ENCODE measurements at places on chromosomes 7 and 10.

GRCh38 chr10:74683621-74684364 is 142.6 kb upstream of the KAT6B start:
- no peak for DNase-seq

DNA sequence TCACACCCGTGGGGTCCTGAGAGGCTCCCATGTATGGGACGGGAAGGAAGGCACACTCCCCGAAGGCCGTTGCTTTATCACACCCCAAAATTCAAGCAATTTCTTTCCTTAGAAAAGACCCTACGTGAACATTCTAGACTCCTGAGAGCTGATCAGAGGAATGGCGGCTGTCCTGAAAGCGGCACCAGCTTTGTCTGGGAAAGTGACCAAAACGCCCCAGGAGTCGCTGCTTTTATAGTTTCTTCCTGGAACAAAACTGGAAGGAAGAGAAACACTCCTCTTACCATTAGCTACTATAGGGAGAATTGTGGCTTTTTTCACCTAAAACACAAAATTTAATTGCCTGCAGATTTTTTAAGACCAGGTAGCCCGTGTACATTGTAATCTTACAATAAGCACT is 261.8 kb upstream of the RNF32 start:
- DNase-seq, result no peak

GRCh38 chr7:150400008-150400787 is 21.1 kb downstream of the ZNF775 start:
- DNase-seq, result no peak

DNA sequence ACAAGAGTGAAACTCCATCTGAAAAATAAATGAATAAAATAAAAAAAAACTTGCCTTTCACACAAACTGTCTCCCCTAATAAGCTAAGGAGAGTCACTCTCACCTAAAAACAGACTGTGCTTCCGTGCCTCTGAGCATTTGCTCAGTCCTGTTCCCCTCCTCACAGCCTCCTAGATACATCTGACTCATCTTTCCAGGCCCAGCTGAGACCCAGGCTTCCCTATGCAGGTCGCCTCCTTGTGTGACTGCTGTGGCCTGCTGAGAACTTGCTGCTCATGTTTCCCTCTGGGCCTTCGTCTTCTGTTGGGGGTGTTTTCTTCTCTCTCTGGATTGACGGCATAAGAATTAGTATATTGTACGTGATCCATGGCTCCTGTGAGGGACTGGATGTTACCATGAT is 777.7 kb downstream of the LRMDA start:
- no peak for DNase-seq

- DNase-seq, result no peak
These were observed 28.0 kb downstream of the CHST12 start for GRCh38 chr7:2431260-2431867.

GRCh38 chr10:124605856-124606812 is 138.0 kb downstream of the FAM53B start:
- no peak for DNase-seq

DNA sequence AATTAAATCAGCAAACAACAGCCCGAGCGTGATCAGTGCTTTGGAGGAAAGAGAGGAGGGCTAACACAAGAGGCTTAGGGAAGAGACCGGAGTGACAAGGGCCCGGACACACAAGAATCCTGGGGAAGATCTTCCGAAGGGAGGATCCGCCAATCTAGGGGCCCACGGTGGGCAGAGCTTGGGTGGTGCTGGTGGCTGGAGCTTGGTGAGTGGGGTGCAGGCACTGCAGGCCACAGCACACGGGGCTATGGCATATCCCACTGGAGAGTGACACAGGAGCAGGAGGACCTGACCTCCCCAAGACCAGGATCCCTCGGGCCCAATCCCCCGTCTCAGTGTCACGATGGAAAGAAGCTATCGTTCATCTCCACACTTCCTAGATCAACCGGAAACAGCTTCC is 471.3 kb upstream of the FOXK1 start:
- DNase-seq, result no peak

DNA sequence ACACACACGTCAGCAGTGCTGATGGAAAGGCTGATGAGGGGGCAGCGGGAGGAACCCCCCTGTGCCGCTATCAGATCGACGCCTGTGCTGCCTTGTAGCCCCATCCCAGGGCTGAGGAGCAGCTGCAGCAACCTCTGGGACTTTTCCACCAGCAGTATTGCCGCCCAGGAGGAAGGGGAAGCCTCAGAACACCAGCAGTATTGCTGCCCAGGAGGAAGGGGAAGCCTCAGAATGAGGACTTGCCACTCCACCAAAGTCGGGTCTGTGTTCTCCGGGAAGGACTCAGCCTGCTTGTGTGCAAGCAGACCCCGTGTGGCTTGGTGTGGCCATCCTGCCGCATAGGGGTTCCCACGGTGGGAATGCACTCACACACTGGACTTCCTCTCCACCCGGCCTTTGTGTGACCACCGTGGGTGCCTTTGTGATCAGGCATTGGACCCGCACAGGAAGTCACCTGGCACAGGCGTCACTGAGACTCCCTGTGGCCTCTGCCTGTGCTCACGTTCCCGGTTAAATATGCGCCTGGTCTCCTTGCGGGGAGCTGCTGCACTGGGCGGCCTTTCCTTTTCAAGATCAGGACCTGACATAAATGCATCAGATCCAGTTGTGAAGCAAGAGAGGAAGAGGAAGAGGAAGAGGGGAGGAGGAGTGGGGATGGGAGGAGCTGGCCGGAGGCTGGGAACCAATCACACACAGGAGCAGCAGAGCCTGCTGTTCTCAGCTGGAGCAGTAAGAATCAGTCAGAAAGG is 248.5 kb downstream of the DNAJB6 start:
- no peak for DNase-seq

- DNase-seq, result no peak
These were observed 9.0 kb upstream of the SMNDC1 start for GRCh38 chr10:110313674-110314073.

GRCh38 chr10:124287071-124287685 is 131.5 kb downstream of the OAT start:
- DNase-seq, result no peak

GRCh38 chr7:135980665-135981180 is 3.6 kb upstream of the MTPN start:
- peak; percentile 20 for DNase-seq

GRCh38 chr10:107740962-107741690 is 576.6 kb upstream of the SORCS1 start:
- DNase-seq, result no peak

DNA sequence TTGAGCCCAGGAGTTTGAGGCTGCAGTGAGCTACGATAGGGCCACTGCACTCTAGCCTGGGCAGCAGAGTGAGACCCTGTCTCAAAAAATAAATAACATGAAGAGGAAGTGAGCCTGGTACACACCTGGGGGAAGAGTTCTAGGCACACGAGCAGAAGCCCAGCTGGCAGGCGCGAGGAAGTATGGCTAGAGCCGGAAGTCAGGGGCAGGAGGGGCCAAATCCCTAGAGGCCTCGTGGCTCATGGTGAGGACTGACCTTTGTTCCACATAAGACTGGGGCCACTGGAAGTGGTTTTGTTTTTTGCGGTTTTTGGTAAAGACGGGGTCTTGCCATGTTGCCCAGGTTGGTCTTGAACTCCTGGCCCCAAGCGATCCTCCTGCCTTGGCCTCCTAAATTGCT is 117.6 kb downstream of the HIP1 start:
- no peak for DNase-seq

- DNase-seq, result no peak
These were observed 123.2 kb downstream of the HERPUD2 start for GRCh38 chr7:35571611-35572240.

GRCh38 chr7:150982351-150982750 is 4.2 kb upstream of the KCNH2 start:
- no peak for DNase-seq

DNA sequence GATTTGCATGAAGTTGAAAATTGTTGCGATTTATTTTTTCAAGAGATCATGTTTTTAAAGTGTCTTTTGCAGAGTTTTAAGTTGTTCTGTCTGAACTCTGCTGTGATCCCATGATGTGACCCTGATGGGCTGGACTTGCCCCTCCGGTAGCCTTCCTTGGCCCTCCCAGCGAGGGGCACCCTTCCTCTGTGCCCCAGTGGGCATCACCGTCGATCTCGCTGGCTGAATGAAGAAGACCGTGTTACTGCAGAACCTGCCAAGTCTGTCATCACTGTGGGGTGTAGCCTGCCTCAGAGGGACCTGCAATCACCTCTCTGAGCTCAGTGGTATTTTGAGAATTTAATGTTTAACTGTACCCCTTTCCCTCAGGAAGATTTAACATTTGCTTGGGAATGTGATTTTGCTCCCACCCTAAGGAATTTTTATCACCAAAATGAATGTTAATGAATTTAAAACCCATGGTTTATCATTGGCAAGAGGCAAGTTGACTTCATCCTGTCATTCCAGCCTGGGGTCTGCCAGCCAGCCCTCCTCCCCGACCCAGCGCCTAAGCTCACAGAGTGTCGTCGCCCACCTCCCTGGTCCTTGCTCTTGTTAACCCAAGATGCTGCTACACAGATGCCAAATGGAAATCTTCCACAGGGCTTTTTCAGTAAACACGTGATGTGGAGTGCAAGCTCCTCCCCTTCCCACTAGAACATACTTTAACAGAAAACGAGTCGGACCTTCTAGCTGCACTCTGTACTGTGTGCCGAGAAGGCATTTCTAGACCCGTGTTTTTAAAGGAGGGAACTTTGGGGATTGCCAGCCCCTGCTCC is 115.4 kb downstream of the NT5C2 start:
- no peak for DNase-seq

GRCh38 chr10:116170815-116171250 is 102.2 kb downstream of the GFRA1 start:
- DNase-seq, result no peak

DNA sequence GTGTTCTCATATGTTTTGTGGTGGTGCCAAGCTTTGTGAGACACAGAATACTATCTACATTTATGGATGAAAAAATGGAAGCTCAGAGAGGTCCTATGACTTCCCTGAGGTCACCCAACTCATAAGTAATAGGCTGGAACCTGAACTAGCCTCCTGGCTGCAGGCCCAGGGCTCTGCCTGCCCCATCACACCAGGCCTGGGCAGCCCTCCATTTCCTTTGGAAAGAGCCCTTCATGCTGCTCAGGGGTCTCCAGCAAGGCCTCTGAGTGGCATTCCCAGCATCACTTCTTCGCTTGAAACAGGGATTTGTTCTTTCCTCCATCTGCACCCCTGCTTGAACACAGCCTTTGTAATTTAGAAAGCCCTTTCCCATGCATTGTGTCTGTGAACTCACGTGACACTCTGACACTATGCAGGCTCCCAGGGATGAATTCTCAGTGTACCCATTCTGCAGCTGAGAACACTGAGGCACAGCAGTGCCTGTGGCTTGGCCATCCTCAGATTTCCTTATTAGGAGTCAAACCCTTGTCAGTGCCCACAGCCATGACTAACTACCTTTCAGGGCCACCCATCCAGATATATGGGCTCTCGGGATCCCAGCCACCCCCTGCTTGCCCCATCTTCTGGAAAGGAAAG is 127.8 kb upstream of the PPIF start:
- no peak for DNase-seq

DNA sequence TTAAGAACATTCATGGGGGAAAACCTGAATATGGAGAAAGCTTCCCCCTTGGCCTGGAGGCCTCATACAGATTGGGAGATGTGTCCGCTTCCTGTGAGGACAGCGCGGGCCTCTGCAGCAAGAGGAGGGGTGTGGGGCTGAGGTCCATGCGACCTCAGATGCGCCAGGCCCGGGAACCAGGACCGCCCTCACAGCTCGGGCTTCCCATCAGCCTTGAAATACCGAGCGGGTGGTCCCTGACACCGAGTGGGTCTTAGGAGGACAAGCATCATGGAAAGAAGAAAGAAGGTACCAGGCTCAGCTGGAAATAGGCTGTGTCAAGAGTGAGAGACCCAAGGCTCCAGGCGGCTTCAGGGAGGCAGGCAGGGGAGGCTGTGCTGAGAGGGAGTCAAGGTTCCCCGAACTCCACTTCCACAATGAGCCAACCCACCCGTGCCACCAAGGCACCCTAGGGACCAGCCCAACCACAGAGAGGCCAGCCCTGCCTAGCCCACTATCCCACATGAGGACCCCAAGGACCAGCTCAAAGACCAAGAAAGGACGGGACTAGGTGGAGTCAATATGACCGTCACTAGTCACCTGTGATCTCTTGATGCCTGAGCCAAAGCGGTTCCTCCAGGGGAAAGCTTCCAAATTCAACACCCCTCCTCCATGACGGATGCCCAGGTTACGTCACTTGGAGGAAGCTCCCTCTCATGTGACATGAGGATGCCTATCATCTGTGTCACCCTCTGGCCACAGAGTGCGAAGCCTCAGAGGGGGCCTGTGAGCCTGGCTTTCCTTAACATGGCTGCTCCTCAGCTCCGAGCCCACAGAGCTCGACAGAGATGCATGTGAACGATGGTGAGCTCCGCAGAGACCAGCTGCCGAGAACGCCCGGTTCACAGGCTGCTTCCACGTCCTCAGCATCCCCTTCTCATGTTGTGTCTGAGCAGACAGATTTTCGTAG is 103.7 kb downstream of the TCERG1L start:
- DNase-seq, result no peak

- DNase-seq, result no peak
These were observed 65.1 kb upstream of the PHF14 start for GRCh38 chr7:10908600-10908999.

GRCh38 chr7:82131215-82131614 is 312.4 kb downstream of the CACNA2D1 start:
- DNase-seq, result no peak

DNA sequence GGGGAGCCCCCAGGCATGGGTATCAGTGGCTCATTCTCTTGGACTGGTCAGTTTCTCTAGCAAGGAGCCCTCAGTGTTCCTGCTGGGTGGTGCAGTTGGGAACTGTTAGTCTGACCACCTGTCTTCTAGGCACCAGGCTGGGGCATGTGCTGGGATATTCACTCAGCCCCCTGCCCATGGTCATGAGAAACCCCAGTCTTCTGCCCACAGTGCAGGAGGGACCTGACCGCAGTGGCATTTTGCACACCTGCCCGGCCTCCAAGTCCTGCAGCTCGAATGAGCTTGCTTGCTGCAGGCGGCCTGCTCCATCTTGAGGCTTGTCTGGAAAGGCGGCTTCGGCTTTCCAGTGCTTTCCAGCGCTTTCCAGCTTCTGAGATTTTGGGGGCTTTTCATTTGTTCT is 36.3 kb downstream of the CUX1 start:
- no peak for DNase-seq

- no peak for DNase-seq
These were observed at the start of gene ITGA8 for GRCh38 chr10:15719899-15720634. TSS of gene ITGA8 (minus strand) at chr10:15719922. CDS start at chr10:15719771, 151 bp downstream.

DNA sequence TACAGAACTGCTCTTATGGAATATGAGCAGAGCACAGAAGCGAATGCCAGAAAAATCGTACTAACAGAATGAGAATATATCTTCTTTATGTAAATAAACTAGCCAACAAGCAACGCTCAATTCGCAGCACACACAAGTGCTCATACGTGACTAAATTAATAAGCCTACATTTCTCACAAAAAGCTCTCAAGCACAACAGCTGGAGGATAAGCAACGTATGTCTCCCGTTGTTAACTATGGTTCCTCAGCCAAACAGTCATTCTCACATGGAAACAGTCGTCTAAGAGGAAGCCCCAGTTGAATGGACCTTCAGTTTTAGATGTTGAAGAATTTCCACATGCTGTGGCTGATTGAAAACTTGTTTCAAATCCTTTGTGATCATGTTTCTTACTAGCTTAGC is 110.4 kb downstream of the PKD1L1 start:
- DNase-seq, result no peak
